ENCODE measurements at places on chromosomes 2 and 18.

DNA sequence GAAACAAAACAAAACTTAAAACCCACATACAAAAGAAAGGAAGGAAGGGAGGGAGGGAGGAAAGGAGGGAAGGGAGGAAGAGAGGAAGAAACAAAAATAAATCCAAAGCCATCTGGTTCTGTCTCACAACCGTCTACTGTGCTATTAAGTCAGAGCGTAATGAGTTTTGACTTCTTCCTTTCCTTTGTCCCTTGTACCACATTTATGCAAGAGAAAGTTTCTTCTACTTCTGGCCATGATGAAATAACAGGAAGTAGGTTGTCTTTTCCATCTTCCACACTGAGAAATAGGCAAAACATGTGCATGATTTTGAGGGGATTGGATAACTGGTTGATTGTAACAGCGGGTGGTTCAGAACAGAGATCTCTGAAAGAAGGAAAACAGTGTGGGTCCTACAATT, 121.4 kb downstream of the CTAGE1 start:
- no peak for DNase-seq

- DNase-seq: no peak
Measured at GRCh38 chr2:169093535-169093934, 24.2 kb downstream of the DHRS9 start.

DNA sequence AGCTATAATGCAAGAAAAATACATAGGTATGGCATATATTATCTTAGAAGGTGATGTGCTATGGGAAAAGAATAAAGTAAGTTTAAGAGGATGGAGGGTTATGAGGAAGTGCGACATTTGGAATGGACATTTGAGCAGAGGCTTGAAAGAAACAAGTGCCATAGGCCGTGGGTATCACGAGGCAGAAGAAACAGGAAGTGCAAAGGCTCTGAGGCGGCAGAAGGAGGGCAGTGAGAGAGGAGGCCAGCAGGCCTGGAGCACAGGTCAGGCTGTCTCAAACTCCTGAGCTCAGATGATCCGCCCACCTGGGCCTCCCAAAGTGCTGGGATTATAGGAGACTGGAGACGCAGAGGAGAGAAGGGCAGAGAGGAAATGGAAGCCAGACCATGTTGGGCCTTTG, 40.7 kb upstream of the EPHA4 start:
- no peak for DNase-seq

- DNase-seq: no peak
Measured at GRCh38 chr2:36455011-36455410, 99.4 kb downstream of the CRIM1 start.

DNA sequence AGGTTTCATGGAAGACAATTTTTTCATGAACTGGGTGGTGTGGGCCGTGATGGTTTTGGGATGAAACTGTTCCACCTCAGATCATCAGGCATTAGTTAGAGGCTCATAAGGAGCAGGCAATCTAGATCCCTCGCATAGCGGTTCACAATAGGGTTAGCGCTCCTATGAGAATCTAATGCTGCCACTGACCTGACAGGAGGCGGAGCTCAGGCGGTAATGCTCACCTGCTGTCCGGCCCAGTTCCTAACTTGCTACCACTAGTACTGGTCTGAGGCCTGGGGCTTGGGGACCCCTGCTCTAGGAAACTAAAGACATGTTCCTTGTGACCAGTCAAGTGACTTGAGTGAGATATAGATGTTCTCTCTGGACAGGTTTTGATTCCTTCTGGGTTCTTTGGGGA, 49.2 kb downstream of the OXER1 start:
- DNase-seq: no peak

GRCh38 chr2:100235581-100235980, 86.7 kb downstream of the LONRF2 start:
- no peak for DNase-seq

DNA sequence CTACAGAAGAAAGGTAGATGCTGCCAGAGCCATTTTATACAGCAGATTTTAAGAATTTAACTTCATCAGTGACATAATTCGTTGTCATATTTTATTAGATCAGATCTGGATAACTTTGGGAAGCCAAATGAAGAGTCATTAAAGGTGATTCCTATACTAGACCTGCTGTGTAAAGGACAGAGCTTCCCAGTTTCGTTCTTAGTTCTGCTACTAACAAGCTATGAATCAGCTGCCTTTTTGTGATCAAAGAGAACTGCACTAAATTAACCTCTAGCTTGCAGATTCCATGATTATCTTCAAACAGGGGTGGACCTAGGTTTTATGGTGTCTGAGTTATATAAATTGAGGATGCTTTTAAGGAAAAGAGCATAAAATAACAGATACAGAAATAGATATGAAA, 926.5 kb upstream of the ACVR2A start:
- DNase-seq: no peak
